ENCODE measurements at places on chromosomes 6 and 20.

DNA sequence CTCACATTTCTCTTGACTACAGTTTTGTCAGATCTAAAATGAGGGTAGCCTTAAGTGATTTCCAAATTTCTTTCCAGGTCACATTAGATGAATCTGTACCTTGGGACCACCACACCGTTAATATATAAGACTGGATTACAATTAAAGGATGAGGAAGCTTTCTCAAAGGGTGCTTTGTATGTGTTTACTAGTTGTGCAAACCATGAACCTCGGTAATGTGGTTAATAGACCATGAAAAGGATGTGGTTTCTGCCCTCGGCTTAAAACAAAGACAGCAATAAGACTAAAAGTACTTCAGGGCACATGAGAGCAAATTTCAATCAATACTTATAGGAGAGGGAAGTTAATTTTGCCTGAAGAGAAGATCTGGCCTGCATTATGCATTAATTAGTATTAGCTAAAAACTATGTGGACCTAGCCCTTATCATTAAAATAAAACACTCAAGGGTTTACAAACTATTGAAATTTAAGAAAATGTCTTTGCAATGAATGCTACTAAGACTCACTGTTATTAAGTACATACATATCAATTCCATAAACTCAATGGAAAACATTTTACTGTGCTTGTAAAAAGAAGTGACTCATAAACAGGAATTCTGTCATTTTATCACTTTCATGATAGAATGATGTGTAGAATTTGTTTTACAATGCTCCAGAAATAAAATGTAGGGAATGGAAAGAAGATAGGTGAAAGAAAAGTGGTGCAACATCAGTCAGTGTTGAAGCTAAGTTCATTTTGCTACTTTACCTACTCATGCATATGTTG is 936 bp upstream of the TMX4 start:
- DNase-seq, result no peak

DNA sequence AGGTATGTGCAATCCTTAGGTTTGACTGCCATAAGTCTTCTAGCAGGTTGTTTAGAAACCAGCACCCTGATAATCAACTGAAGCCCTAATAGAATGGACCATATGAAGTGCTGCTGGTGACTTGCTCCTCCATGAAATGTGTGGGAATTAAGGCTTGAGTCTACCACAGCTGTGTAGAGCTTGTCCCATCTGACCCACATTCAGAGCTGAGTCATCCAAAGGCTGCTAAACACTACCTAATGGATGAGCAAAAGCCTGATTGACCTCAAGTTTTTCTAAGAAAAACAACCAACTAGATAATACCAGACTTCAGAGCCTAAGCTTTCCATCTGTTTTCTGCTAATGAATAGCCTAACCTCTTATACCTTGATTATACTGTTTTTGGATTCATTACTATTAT is 120.3 kb upstream of the MOCS1 start:
- peak; percentile 3 for DNase-seq

- DNase-seq, result no peak
Measured at GRCh38 chr6:98924647-98925046, 23.1 kb downstream of the FBXL4 start.

- no peak for DNase-seq
Measured at GRCh38 chr6:107369493-107369892, 89.9 kb downstream of the PDSS2 start.

DNA sequence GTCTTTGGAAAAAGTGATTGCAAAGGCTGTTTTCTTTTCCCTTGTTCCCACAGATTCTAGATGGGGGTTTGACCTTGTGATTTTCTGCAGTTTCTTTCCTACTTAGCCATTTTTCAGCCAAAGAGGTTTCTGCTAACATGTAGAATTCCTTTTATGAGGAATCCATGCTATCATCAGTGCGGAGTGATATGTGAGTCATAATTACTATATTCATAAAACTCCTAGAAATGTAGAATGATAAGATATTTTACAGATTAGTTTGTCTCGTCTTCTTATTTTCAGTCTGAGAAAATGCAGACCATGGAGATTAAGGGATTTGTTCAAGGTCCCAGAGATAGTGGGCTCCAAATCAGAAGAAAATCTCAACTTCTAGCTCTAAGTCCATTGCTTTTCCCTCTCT is 98.6 kb downstream of the KCNQ5 start:
- DNase-seq, result no peak

- DNase-seq, result peak; percentile 33
Measured at GRCh38 chr6:21953831-21954801, 342.7 kb downstream of the PRL start.

- peak; percentile 86 for DNase-seq
Measured at GRCh38 chr6:106739387-106739786, 110.0 kb downstream of the QRSL1 start.

DNA sequence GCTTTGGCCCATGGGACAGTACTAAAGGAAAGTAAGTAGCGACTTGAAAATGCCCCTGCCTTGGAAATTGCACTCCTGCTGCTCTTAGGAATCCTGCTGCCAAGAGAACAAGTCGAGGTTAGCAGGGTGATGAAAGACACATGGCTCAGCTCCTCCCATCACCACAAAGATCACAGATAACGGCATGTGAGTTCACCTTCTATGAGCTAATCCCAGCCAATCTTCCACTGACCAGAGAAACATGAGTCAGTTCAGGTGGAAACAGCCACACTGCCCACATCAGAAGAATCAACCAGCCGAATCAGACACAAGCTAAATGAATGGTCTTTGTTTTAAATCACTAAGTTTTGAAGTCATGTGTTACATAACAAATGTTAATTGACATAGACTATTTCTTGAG is 106.3 kb downstream of the PRKN start:
- no peak for DNase-seq

GRCh38 chr6:41085182-41085581 is 12.4 kb downstream of the NFYA start:
- DNase-seq, result no peak

DNA sequence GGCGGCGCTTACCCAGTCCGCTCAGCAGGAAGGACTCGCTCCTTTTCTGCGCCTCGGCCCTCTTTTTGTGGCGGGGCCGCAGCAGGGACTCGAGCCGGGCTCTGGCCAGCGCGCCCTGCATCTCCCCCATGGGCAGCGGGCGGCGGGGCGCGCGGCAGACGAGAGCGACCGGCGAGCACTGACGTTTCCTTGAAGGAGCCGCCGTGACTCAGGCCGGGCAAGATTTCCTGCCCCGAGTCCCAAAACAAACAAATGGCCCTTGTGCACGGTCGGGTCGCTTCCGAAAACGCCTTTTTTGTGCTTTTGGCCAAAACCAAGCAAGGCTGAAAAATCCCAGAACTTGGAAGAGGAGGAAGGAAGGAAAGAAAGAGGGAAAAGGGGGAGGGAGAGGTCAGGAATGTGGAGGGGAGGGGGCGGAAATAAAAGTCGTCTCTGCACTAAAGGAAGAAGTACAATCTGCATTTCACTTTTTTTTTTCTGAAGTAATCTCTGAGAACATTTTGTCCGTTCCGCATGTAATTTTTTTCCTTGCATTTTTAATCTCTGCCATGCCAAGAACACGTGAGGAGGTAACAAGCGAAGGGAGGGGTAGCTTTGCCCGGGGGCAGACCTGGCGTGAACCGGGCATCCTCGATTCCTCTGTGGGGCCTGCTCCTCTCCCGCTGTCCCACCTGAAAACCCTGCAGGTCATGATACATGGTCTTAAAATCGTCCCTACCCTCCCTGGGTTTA is 123.3 kb upstream of the SLC2A12 start:
- DNase-seq, result peak; percentile 57

DNA sequence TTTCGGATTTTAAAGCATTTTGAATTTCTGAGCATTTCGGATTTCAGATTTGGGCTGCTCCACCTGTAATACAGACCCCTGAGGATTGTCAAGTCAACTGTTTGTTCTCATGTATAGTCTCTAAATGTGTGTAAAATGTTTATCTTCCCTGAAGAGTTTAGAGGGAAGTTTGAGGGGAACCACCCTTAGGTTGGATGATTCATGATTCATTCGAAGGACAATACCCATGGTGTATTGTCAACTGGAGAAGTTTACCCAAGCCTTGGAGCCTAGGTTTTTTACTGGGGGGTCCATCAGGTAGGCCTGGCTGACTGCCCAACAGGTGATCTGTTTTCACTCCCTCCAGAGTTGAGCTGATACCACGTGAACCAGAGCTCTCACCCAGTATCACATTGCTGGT is 18.9 kb downstream of the GSTA4 start:
- DNase-seq, result no peak

GRCh38 chr6:148074291-148074690 is 268.3 kb upstream of the SASH1 start:
- no peak for DNase-seq

DNA sequence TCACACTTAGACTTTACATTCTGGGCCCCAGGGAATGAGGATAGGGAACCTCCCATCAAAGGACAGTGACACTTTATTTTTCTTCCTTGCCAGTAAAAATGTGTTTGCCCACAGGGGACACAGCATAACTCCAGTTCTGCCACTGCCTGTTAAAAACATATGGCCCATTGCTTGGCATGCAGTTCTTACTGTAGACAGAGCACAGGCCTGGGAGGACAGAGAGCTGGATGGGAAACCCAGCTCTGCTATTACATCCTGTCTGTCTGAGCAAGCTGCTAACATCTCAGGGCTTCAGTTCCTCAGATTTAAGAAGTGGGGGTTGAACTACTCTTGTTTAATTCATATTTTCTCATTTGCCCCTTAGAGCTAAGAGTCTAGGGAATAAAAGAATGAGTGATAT is 120.2 kb downstream of the AKAP7 start:
- no peak for DNase-seq

All from Ammon's horn (tissue), 1 donor.